Naive thymus-derived CD8-positive, alpha-beta T cell (primary cell): ENCODE measurements at places on chromosomes 3 and 15.

- H3K36me3 ChIP-seq = no peaks in the 10 kb centered on the region
- no peaks in the 10 kb centered on the region for H3K27me3 ChIP-seq
- H3K4me3 ChIP-seq = no peak overlapping the region
- H3K27ac ChIP-seq = no peak overlapping the region
- no peaks in the 10 kb centered on the region for H3K4me1 ChIP-seq
Measured at GRCh38 chr3:167843481-167843880, 108.0 kb downstream of the SERPINI1 start.

DNA sequence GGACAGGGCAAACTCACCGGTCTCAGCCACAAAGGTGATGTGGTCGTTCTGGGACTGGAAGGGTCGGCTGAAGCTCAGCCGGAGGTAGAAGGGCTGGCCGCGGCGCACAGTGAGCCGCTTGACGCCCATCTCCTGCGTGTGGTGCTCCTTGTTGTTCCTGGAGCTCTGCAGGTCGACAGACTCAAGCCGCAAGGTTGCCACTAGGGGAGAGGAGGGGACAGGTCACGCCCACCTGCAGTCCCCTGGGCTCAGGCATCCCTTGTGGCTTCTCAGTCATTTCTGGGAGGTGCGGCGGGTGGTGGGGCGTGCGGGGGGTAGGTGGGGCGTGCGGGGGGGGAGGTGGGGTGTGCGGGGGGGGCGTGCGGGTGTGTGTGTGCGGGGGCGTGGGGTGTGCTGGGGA, 26.7 kb upstream of the TGM5 start:
- no peak overlapping the region for H3K27ac ChIP-seq
- H3K27me3 ChIP-seq = peaks cover 36% of the 10 kb centered on the region
- H3K4me1 ChIP-seq = peaks cover 7% of the 10 kb centered on the region
- no peaks in the 10 kb centered on the region for H3K36me3 ChIP-seq
- no peak for DNase-seq
- peak overlapping the region; percentile 25 for H3K4me3 ChIP-seq

GRCh38 chr3:176798680-176799079, 398.6 kb downstream of the TBL1XR1 start:
- no peaks in the 10 kb centered on the region for H3K27me3 ChIP-seq
- no peaks in the 10 kb centered on the region for H3K4me1 ChIP-seq
- H3K4me3 ChIP-seq = no peak overlapping the region
- H3K36me3 ChIP-seq = no peaks in the 10 kb centered on the region
- H3K27ac ChIP-seq = no peak overlapping the region

GRCh38 chr3:108940568-108941263, 13.0 kb downstream of the GUCA1C start:
- H3K36me3 ChIP-seq = no peaks in the 10 kb centered on the region
- no peak for DNase-seq
- no peak overlapping the region for H3K27ac ChIP-seq
- no peak overlapping the region for H3K4me3 ChIP-seq
- no peaks in the 10 kb centered on the region for H3K27me3 ChIP-seq
- H3K4me1 ChIP-seq = no peaks in the 10 kb centered on the region

GRCh38 chr3:20528180-20528770, 342.3 kb upstream of the SGO1 start:
- H3K27me3 ChIP-seq = no peaks in the 10 kb centered on the region
- DNase-seq = no peak
- H3K27ac ChIP-seq = no peak overlapping the region
- H3K4me3 ChIP-seq = no peak overlapping the region

DNA sequence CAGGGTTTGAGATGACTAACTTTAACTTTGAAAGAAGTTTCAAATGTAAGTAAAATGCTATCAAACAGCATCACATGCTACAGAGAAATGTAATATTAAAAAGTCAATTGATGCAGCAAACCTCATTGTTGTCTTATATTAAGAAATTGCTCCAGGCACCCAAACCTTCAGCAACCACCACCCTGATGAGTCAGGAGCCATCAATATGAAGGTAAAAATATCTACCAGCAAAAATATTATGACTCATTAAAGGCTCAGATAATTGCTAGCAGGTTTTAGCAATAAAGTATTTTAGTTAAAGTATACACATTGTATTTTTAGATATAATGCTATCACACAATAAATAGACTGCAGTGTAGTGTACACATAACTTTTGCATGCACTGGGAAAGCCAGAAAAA, 746.3 kb downstream of the ZPLD1 start:
- H3K27ac ChIP-seq = no peak overlapping the region
- no peaks in the 10 kb centered on the region for H3K36me3 ChIP-seq
- H3K4me3 ChIP-seq = no peak overlapping the region
- no peak for DNase-seq
- no peaks in the 10 kb centered on the region for H3K27me3 ChIP-seq

GRCh38 chr15:28020644-28021043, 78.5 kb downstream of the OCA2 start:
- H3K4me1 ChIP-seq = no peaks in the 10 kb centered on the region
- H3K27me3 ChIP-seq = peaks cover 4% of the 10 kb centered on the region
- no peak overlapping the region for H3K4me3 ChIP-seq
- H3K36me3 ChIP-seq = no peaks in the 10 kb centered on the region

GRCh38 chr3:146387566-146387965, 81.8 kb downstream of the PLSCR2 start:
- H3K4me3 ChIP-seq = no peak overlapping the region
- no peaks in the 10 kb centered on the region for H3K27me3 ChIP-seq
- no peaks in the 10 kb centered on the region for H3K4me1 ChIP-seq
- no peaks in the 10 kb centered on the region for H3K36me3 ChIP-seq
- H3K27ac ChIP-seq = no peak overlapping the region
